ENCODE measurements at places on chromosomes 5 and 9.
A peak's percentile ranks its signal among the peaks of the same experiment; 100 is the strongest.

GRCh38 chr5:10684303-10685086 is 76.5 kb downstream of the DAP start:
- no peak for DNase-seq

GRCh38 chr9:17387565-17387964 is 191.3 kb upstream of the SH3GL2 start:
- DNase-seq: no peak

GRCh38 chr5:95690333-95690732 is 7.5 kb upstream of the SPATA9 start:
- no peak for DNase-seq

DNA sequence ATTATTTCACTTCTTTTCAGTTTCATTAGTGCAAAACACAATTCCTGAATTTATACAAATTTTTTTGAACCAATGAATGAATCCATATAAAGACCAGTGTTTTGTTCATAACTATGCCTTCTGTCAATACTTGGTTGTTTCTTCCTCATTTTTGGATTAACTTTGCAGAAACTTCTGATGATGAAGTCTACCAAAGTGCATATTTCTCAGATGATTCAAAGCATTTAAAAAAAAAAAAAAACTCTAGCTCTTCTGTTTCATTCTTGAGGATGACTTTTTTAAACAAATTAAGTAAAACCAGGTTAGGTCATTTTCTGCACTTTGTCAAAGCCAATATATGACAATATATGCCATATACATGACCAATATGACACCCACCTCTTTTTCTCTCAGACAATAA is 92.6 kb downstream of the CHSY3 start:
- DNase-seq: peak; percentile 66

- no peak for DNase-seq
Measured at GRCh38 chr5:135822286-135822685, 12.2 kb upstream of the SLC25A48 start.

DNA sequence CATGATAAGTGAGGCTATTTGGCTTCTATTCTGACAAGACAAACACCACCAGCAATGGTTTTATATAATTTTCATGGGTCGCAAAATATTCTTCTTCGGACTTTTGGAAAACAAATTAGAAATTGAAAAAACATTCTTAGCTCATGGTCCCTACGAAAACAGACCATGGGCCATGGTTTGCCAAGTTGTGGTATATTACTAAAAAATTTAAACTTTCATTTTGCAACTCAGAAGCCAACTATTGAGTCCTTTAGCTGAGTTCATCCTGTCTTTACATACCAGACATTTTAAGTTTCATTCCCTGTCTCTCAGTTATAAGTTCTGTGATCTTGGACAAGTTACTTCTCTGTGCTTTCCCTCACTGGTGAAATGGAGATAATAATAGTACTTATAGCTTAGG is 198.1 kb downstream of the CSNK1G3 start:
- no peak for DNase-seq

GRCh38 chr5:43601454-43602260 is 1.3 kb upstream of the NNT start:
- DNase-seq: peak; percentile 15

DNA sequence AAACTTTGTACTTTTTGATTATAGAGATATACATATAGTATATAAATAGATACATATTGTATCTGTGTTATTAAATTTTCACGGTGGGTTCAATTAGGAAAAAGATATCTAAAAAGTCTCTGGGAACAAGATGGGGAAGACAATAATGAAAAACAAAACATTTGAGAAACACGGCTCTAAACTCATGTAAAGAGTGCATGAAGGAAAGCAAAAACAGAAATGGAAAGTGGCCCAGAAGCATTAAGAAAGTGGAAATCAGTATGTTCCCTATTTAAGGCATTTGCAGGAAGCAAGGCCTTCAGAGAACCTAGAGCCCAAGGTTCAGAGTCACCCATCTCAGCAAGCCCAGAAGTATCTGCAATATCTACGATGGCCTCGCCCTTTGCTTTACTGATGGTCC is at the start of gene IFNA1:
IFNA1 (plus strand) TSS at position 301 of the 400 bp plus-strand sequence; CDS start at position 370, 69 bp downstream.
- no peak for DNase-seq

DNA sequence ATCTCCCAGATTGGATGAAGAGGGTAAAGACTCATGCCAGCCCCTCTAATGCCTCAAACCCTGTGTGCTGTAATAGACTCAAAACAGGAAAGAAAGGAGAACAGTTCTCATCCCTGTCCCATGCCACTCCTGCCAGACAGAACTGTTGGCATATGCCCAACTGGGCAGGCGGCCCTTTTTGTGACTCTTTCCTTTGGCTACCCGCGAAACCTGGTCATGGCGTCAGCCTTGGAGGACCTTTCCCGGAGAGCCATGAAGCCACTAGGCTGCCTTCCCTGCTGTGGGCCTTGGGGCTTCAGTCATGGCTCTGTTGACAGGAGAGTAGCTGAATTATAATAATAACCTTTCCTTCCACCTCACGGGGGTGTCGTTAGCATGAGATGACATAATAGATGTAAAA is 75.9 kb upstream of the SEMA6A start:
- no peak for DNase-seq

- no peak for DNase-seq
Measured at GRCh38 chr9:3903906-3904305, 378.1 kb upstream of the RFX3 start.

DNA sequence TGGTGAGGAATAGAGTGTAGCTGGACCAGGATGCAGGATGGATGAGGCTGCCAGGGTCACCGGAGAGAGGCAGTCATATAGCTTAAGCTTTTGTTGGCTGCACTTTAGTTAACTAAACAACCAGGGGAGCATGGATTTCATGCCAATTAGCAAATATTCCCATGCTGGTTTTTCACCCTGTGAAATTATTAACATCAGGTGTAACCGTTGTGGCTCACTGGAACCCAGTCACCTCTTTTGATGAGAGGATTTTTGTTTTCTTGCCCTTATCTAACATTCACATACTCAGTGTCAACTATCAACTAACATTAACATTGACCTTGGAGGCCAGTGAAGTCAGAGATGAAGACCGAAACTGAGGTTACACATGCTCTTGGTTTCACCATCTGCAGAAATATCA is 97.2 kb upstream of the BASP1 start:
- no peak for DNase-seq

DNA sequence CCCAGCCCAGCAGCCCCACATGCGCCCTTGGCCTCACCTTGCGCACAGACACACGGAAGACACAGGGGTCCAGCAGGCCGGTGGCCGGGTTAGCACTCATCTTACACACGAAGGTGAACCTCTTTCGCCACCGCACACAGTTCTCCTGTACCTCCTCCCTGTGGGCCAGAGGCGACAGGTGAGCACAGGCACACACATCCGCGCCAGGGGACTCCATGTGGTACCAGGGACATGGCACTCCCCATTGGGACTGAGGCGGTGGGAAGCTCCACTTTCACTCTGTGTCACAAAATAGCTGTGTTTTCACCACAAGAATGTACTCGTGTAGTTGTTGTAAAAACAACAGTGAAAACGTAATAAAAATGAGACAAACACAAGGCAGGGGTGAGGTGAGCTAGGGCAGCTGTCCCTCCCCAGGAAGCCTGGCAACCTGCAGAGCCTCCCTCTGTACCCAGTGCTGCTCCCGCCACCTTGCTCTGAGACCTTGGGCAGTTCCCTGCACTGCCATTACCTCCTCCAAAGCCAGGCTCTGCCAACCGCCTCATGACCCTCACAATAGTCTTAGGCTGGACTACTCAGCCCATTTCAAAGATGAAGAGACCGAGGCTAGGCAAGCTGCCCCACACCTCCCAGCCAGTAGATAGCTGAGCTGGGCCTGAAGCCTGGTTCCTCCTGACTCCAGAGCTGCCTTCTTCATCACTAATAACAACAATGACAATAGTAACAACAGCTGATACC is 16.3 kb upstream of the DPM2 start:
- DNase-seq: no peak

DNA sequence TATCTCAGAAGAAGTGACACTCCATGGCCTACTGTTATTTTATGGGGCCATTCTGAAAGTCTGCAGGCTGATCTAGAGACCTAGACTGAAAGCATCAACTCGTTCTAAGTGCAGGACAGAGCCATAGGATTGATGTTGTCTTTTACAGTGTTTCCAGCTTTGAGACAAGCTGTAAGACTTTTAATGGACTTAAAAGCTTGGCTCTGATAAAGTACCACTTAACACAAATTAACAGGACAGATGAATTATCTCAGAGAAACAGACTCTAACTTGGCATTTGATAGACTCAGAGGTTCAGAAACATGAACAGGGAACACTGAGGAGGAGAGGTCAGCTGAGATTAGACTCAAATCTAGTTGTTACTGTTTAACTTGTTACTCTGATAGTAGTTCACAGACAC is 203.2 kb downstream of the TLR4 start:
- no peak for DNase-seq

DNA sequence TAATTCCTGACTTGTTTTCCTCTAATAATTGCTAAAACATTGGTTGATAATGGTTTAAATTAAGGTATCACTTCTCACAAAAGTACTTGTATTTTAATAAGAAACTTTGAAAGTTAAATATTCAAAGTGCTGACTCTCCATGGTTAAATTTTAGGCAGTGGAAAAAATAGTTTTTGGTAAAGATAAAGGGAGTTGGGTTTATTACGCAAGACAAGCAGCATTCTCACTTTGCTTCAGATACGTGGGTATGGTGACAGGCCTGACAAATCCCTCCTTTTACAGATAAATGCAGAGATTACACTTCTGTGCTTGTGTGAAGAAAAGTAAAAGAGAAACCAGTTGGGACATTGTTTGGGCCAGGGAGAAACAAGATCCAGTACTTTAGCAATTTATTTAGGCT is 14.5 kb upstream of the FAM170A start:
- DNase-seq: peak; percentile 1

DNA sequence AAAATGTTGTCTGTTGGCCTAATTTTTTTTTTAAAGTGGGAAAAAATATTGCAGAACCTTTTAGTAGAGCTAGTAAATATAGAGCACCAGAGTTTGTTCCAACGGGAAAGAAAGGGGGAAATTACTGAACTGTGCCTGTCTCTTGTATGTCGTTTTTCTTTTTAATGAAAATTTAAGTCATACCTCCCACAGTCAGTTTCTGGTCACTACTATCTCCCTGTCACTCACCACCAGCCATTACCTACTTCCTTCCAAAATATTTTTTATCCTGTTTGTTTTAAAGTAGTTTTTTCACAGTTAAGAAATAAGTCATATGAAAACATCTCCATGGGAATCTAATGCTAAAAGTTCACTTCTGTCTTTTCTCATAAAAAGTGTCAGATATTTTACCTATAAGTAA is 21.3 kb downstream of the GPR151 start:
- no peak for DNase-seq

GRCh38 chr9:137948642-137949041 is 71.1 kb downstream of the CACNA1B start:
- no peak for DNase-seq

GRCh38 chr9:20604562-20604961 is 17.7 kb downstream of the MLLT3 start:
- peak; percentile 5 for DNase-seq

DNA sequence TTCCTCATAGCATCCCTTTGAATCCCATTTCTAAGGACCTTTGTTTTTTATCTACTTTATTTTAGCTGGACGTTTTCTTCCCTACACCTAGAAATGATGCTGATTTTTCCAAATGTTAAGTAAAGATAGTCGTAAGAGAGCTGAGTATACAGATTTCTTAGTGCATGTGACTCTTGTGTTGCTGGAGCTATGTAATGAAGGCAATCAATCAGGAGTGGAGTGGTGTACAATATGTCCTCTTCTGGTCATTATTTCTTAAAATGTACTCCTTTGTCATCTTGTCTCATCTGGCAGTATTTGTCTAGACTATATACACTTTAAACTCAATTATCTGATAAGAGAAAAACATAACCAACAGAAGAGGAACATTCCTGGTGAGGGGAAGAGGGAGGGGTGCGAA is 13.5 kb downstream of the GAPT start:
- DNase-seq: no peak

DNA sequence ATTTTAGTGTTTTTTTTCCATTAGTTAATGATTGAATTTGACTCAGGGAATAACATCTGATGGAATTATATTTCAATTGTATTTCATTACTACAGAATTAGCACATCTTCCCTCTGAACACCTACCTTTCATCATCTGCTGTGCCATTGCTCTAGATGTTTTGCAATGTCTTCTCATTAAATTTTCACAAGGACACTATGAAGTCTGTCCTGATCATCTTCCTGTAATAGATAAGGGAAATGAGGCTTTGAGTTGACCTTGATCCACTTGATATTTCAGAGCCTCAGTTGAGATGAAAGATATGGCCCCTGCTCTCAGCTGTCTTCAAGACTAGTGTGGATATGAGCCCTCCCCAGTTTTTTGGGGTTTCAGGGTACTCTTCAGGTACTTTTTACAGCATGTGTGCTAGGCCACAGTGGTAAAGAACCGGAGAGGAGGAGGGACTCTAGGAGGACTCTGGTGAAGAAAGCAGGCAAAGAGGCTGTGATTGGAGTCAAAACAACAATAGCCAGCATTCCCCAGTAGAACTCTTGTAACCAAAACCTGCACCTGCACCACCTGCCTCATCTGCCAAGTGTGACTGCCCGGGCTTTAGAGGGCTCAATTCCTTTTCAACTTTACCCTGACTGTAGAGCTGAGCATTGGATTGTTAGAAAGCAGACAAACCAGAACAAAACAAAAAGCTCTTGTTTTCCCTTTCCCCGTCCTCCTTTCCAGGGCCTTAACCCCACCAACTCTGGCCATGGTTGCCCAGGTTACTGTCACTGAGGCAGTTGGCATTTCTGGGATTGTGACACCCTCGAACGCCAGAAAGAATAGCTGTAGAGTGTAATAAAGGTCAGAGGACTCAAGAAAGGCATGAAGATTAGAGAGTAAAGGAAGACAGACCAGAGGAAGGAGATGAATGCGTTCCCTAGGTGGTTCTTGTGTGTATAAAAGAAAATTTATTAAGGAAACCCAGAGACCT is 56.3 kb downstream of the ERAP1 start:
- DNase-seq: no peak

DNA sequence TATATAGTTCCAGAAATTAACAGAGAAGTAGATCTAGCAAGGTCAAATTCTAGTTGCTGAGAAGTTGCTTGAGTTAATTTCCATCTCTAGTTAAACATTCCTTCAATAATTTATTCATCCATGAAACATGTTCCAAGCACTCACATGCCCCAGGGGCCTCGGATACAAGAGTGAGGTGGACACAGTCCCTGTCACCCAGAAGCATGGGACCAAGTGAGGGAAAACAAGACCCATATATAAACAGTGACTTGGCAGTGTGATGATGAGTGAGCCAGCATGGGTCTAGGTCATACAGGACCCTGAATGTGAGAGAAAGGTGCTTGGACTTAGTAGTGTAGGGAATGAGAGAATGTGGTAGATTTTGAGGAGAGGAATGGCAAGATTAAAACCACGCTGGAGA is 216.9 kb downstream of the TTLL11 start:
- DNase-seq: no peak

GRCh38 chr5:108655750-108656450 is 91.8 kb upstream of the FER start:
- peak; percentile 91 for DNase-seq

DNA sequence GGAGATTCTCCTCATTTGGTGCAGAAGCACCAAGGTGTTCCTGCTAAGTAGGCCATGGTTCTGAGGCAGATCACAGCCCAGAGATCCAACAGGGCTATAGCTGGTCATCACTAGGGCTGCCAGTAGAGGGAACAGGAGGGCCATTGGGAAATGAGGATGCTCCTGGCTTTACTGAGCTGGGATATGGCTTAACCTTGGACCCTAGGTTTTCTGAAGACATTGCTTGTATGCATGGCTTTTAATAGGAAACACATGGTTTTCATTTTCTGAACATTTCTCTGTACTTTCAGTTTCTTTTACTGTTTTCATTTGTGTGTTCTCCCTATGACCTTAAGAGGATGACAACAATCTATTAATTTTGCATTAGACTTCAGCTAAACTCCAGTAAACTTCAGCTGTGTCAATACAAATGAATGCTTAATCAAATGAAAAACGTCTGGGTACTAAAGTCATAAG is at the start of gene IFNW1:
IFNW1 (minus strand) TSS at position 406 of the 456 bp plus-strand sequence; CDS start at position 144, 262 bp downstream.
- DNase-seq: no peak
